Esophagus squamous epithelium (tissue), 5 donors: ENCODE measurements at places on chromosomes 4 and X.

- H3K27ac ChIP-seq: no peak overlapping the region
- no peaks in the 10 kb centered on the region for H3K27me3 ChIP-seq
- peak overlapping the region; percentile 48 for H3K4me3 ChIP-seq
- peaks cover 16% of the 10 kb centered on the region for H3K4me1 ChIP-seq
These were observed 886 bp upstream of the NDST3 start for GRCh38 chr4:118033148-118034052.

DNA sequence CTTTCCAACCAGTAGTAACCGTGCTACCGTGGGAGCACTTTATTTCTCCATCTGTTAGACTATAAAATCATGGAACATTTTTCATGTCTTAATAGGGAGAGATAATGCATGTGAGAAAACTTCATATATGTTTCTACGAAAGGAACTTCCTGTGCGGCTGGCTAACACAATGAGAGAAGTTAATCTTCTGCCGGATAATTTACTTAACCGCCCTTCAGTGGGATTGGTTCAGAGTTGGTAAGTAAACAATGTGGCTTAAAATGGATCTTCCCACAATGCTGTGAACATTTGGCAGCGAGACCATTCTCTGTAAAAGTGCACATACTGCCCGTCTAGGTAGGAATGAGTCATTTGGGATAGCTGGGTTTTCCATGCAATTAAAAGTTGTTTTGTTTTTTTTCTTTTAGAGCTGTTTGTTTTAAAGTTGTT is 29.6 kb downstream of the PDK3 start:
- no peaks in the 10 kb centered on the region for H3K36me3 ChIP-seq
- H3K4me1 ChIP-seq: peaks cover 4% of the 10 kb centered on the region
- H3K27ac ChIP-seq: no peak overlapping the region
- no peak for DNase-seq

GRCh38 chr4:139813881-139814280 is 148.3 kb downstream of the MGST2 start:
- no peaks in the 10 kb centered on the region for H3K27me3 ChIP-seq
- no peak overlapping the region for H3K4me3 ChIP-seq
- peaks cover 48% of the 10 kb centered on the region for H3K4me1 ChIP-seq
- H3K27ac ChIP-seq: peak overlapping the region; percentile 56
- H3K36me3 ChIP-seq: no peaks in the 10 kb centered on the region
- no peak for DNase-seq

GRCh38 chr4:39048311-39048710 is 13.7 kb upstream of the KLHL5 start:
- H3K27ac ChIP-seq: peak overlapping the region; percentile 23
- H3K27me3 ChIP-seq: no peaks in the 10 kb centered on the region
- H3K36me3 ChIP-seq: no peaks in the 10 kb centered on the region
- DNase-seq: no peak

- H3K36me3 ChIP-seq: no peaks in the 10 kb centered on the region
- H3K4me3 ChIP-seq: no peak overlapping the region
- H3K27ac ChIP-seq: no peak overlapping the region
- no peaks in the 10 kb centered on the region for H3K4me1 ChIP-seq
- no peaks in the 10 kb centered on the region for H3K27me3 ChIP-seq
These were observed 45.6 kb upstream of the CCSER1 start for GRCh38 chr4:90081432-90082144.

DNA sequence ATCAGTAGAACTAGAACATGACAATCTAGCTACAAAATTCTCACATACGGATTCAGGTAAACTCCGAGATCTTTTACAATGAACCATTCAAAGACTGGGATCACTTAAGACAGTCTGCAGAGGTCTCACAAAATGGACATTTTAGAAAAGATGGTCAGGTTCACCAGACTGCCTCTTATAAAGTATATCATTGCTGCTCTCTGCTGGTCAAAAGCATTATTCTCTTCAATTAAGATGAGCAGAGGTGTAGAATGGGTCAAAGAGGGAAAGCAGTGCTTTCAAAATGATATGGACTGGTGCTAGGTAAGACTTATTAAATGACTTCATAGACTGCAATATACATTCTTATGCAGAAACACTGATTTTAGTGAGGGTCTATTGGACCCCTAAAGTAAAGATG is 434.7 kb downstream of the PACRGL start:
- no peaks in the 10 kb centered on the region for H3K36me3 ChIP-seq
- no peak overlapping the region for H3K4me3 ChIP-seq
- no peak for DNase-seq
- H3K27ac ChIP-seq: no peak overlapping the region
- H3K27me3 ChIP-seq: no peaks in the 10 kb centered on the region

DNA sequence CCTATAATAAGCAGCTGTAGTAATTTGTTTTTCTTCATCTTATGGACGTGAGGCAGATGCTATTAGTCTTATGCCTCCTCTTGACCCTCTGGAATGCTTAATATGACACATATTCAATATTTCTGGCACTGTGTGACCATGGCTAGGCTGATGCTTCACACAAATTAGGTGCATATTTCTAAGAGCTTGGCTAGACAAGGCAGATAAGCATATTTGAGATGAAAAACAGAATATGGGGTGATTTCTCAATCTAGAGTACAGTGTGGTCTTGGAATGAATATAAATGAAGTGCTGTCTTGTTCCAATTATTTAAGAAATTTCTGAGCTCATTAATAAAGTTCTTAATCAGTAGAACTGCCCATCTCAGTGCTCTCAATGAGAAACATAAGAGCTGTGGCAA is 156.2 kb downstream of the NPNT start:
- DNase-seq: no peak
- H3K27ac ChIP-seq: no peak overlapping the region
- H3K36me3 ChIP-seq: no peaks in the 10 kb centered on the region
- H3K27me3 ChIP-seq: no peaks in the 10 kb centered on the region

GRCh38 chrX:23332101-23332887 is 2.4 kb upstream of the PTCHD1 start:
- H3K27ac ChIP-seq: no peak overlapping the region
- no peak for DNase-seq
- H3K27me3 ChIP-seq: peaks cover 59% of the 10 kb centered on the region
- H3K36me3 ChIP-seq: no peaks in the 10 kb centered on the region
- peak overlapping the region; percentile 36 for H3K4me3 ChIP-seq
- peaks cover 35% of the 10 kb centered on the region for H3K4me1 ChIP-seq

DNA sequence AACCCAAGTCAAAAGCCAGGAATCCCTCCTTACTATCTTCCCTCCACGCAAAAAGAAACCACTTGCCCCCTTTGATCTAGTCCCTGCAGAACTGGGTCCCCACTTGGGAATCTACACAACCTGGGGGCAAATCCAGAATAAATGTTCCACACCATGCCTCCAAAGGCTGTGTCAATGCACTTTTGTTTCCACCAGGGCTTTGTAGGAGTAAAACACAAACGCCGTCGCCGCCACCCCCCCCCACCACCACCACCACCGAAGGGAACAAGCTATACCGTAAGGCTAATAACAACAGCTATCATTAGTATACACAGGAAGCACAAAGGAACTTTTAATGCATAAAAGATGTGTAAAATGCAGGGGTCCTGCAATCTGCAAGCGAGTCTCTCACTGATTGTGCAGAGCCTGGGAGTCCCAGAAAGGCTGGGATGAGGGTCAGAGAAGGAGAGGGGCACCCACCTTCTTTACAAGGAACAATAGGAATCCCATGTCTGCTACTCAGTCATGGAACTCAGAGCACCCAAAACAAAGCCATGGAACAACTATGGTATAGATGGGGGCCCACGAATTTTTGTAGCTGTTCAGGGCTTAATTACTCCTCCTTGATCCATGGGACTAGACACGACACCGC is 13.2 kb downstream of the BCOR start:
- peak overlapping the region; percentile 67 for H3K4me3 ChIP-seq
- no peak for DNase-seq
- no peaks in the 10 kb centered on the region for H3K27me3 ChIP-seq
- no peaks in the 10 kb centered on the region for H3K36me3 ChIP-seq

DNA sequence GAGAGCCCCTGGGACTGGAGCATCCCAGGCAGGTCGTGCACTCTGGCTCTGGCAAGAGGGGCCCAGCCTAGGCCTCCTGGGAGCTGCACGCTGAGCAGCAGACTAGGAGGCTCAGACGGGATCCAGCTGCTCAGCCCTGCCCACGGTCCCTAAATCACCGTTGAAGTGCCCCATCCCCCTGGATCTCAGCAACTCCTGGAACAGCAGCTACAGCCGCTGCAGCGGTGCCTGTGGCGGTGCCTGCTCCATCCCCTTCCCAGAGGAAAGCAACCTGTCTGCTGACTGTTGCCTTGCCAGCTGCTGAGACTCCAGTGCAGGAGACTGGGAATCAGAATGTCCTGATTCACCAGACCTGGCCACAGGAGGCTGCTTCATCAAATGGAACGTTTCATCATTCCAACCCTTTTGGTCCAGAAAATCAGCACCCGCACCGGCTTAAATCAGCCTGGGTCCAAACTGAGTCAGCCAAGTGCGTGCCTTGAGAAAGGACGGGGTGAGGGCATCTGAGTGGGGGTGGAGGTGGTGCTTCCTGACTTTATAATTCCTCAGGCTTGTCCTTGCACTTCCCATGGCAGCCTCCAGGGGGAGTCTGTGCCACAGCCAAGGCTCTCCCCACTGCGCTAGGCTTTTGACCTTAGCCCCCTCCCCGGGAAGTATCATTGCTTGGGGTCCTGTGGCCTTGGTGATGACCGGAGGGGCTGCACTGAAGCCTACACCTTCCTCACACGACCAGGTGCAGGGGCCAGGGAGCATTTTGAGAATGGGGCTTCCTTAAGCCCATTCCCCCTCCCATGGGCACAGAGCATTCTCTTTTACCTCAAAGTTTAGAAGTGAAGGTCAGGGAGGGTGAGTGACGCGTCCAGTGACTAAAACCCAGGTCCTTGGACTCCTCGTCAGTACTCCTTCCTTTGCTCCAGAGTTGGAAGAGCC is 6.5 kb downstream of the ZNF185 start:
- no peaks in the 10 kb centered on the region for H3K36me3 ChIP-seq
- no peak overlapping the region for H3K4me3 ChIP-seq
- no peaks in the 10 kb centered on the region for H3K4me1 ChIP-seq
- H3K27me3 ChIP-seq: no peaks in the 10 kb centered on the region
- no peak for DNase-seq
- no peak overlapping the region for H3K27ac ChIP-seq

DNA sequence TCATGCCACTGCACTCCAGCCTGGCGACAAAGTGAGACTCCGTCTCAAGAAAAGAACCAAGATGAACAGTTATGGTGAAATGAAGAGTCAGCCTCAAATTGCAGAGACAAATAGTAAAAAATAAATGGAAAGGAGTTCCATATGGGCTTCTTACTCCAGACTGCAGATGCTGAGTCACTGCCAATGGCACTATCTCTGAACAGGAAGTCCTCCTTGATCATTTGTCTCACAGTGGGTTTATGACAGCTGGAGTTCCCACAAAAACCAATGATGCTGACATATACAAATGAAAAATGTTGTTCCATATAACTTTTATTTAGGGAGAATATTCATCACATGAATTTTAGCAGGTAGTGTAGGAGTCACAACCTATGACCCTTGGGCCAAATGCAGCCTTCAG is 631.6 kb downstream of the PCDH18 start:
- DNase-seq: no peak
- no peaks in the 10 kb centered on the region for H3K36me3 ChIP-seq
- no peaks in the 10 kb centered on the region for H3K4me1 ChIP-seq
- H3K4me3 ChIP-seq: no peak overlapping the region

DNA sequence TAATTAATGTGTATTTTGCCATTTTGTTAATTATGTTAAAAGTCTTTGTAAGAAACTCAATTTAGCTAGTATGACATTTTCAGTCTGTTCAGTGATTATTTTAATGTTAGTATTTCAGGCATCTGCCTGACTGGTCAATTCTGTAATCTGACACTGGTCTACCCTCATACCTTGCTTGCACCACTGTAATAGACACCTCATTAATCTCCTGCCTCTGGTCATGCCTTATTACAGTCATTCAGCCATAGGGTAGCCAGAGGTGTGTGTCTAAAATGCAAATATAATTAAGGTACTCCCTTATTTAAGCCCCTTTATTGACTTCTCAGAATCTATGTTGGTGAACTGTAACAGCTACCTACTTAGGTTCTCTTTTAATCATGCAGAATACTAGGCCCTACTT is 861.1 kb upstream of the IGFBP7 start:
- no peaks in the 10 kb centered on the region for H3K36me3 ChIP-seq
- no peak for DNase-seq
- H3K27ac ChIP-seq: no peak overlapping the region
- H3K4me3 ChIP-seq: no peak overlapping the region
- no peaks in the 10 kb centered on the region for H3K27me3 ChIP-seq

GRCh38 chrX:129531132-129531531 is 7.8 kb upstream of the SMARCA1 start:
- H3K4me1 ChIP-seq: peaks cover 5% of the 10 kb centered on the region
- DNase-seq: no peak
- H3K27ac ChIP-seq: no peak overlapping the region

DNA sequence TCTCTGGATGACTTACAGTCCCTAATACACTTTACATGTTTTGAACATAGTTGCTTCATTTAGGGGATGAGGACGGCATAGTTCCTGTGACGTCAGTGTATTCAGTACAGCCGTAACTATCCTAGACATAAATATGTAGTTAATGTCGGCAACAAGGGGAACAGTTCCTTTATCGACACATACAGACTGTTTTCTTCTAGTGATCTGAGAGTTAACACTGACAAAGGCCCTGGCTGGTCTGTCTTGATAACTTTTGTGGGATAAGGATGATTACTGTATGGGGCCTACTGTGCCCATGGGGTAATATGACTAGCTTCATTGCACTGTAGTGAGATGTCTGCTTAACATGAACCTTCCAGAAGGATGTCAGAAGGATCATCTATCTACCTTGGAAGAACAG is 131.2 kb downstream of the ZNF518B start:
- no peaks in the 10 kb centered on the region for H3K27me3 ChIP-seq
- no peak overlapping the region for H3K4me3 ChIP-seq
- H3K4me1 ChIP-seq: no peaks in the 10 kb centered on the region
